NCI-H1930 (cell line): ENCODE measurements at places on chromosomes 12 and 14.

DNA sequence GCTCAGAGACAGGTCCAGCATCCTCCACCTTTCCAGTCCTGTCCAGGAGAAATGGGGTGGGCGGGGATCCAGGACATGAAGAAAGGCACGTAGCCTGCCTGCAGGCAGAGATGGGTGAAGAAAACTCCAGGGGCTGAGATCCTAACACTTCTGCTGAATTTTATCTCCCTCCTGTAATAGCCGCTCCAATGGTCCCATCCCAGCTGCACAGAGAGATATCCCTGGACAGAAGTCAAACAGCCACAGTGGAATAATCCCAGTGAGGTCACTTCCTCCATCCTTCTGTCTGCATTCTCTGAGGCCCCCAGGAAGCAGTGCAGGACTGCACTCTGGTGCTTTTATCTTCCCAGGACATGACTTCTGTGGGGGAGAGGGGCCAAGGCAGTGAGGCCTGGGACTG, 26.3 kb downstream of the KRT18 start:
- no peak for DNase-seq

DNA sequence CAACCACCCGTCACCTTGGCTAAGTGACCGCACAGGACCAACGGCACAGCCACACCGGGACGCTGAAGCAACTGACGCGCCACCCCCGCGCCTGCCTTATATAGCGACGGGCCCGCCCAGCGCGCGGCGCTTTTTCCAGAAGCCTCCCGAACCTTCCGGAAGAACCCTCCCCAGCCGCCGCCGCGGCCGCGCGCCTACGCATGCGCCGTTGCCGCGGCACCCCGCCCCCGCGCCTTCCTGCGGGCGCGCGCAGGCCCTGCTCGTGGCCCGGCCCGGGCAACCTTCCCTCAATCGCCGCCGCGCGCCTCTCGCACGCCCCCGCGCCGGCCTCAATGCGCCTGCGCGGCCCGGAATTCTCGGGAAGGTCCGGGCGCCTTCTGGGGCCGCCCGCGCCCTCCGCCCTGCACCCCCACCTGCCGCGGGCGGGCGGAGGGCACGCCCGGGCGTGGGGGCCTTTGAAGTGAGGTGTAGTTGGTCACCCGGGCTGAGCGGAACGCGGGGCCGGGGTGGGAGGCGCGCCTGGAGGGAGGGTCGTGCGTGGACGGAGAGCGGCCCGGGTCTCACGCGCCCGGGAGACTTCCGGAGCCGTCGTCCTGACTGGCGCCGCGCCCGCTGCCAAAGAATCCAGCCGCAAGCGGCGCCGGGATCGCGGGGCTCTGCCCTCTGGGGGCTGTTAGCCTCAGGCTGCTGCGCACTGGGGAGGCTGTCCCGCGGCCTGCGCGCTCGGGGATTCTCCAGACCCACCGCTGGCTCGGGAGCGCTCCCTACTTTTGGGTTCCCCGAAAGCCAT, at the start of gene HSP90AA1:
TSS of gene HSP90AA1 (minus strand) at position 73 of the 790 bp plus-strand sequence. CDS start 666 bp downstream, outside the sequence.
- peak; percentile 94 for DNase-seq

- DNase-seq, result no peak
Measured at GRCh38 chr14:88256997-88257950, 65.8 kb downstream of the KCNK10 start.

DNA sequence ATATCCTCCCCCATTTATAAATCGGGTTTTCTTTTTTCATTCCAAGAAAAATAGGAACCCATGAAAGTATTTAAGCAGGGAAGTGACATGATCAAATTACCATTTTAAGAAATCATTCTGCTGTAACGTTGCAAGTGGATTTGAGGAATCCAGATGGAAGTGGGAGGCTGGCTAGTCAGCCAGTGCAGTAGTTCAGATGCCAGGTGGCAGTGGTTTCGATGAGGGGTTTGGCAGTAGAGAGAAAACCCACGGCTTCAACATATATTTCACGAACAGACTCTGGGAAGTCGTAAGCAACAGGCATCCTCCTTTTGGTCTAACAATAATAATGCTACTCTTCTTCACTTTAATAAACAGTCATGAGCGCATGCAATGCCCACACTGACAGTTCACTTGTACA, 25.0 kb downstream of the PDZRN4 start:
- DNase-seq, result no peak
